ENCODE measurements at places on chromosomes 16 and 17. TPM values are rescaled to one million over a fixed set of nuclear protein-coding genes. Genes with fewer than 3 reads are reported as not detected.

The FNDC8 gene
- 0.55 TPM for total RNA-seq

The CPHXL gene
- total RNA-seq: not detected

The PNMT gene
- total RNA-seq: 4.0 TPM

The NEUROD2 gene
- not detected for total RNA-seq

The HOXB6 gene
- total RNA-seq: not detected

The SLC5A11 gene
- total RNA-seq: not detected

The KRTAP4-1 gene
- 0.70 TPM for total RNA-seq

The IGSF6 gene
- not detected for total RNA-seq

The NOD2 gene
- total RNA-seq: 0.33 TPM

The TBX6 gene
- total RNA-seq: 2.9 TPM

The CDRT15 gene
- total RNA-seq: not detected

The MRM3 gene
- 61.5 TPM for total RNA-seq

The KRT16 gene
- not detected for total RNA-seq

The NME3 gene
- 179 TPM for total RNA-seq

The HEATR9 gene
- total RNA-seq: not detected

The LASP1 gene
- 122 TPM for total RNA-seq

The TBC1D3H gene
- total RNA-seq: 1.3 TPM

The CCL7 gene
- not detected for total RNA-seq

The CCL5 gene
- total RNA-seq: not detected

The ARHGAP44 gene
- total RNA-seq: 9.2 TPM

The CES4A gene
- total RNA-seq: 0.07 TPM

The AANAT gene
- total RNA-seq: not detected

The PRR35 gene
- 0.85 TPM for total RNA-seq

The NACA2 gene
- total RNA-seq: not detected

The NF1 gene
- total RNA-seq: 11.6 TPM

The DPH1 gene
- 53.6 TPM for total RNA-seq

The CBFA2T3 gene
- total RNA-seq: 0.35 TPM

The TCAP gene
- total RNA-seq: 2.7 TPM

The CAPN15 gene
- total RNA-seq: 80.6 TPM

The GFAP gene
- 0.10 TPM for total RNA-seq

The NPIPA3 gene
- 0.70 TPM for total RNA-seq

The XAF1 gene
- not detected for total RNA-seq

The TMEM235 gene
- not detected for total RNA-seq

The EPN3 gene
- total RNA-seq: 0.87 TPM

The SLC35G6 gene
- total RNA-seq: not detected

The TBC1D3C gene
- total RNA-seq: 0.03 TPM

The TBC1D3B gene
- total RNA-seq: 1.1 TPM

The CBX4 gene
- 6.4 TPM for total RNA-seq

The HAP1 gene
- total RNA-seq: 0.28 TPM

The LGALS9 gene
- 0.63 TPM for total RNA-seq

The HOXB8 gene
- total RNA-seq: not detected

The ABCA6 gene
- total RNA-seq: not detected

Data from H7 (cell line).